ENCODE measurements at places on chromosomes 2 and 18. TPM values are rescaled to one million over a fixed set of nuclear protein-coding genes. Genes with fewer than 3 reads are reported as not detected.

Gene ANKRD62
- not detected for total RNA-seq

Gene PSMG2
- total RNA-seq, result 72.8 TPM

Gene NEB
- 0.07 TPM for total RNA-seq

Gene MSTN
- not detected for total RNA-seq

Gene PKDCC
- 0.78 TPM for total RNA-seq

Gene COPS9
- total RNA-seq, result 263 TPM

Gene RIT2
- not detected for total RNA-seq

Gene FTCDNL1
- 0.09 TPM for total RNA-seq

Gene PIEZO2
- 0.78 TPM for total RNA-seq

Gene CPSF3
- total RNA-seq, result 51.8 TPM

Gene TNS1
- total RNA-seq, result 4.3 TPM

Gene UGT1A5
- 3.2 TPM for total RNA-seq

Gene SERPINB13
- 44.9 TPM for total RNA-seq

Gene DPYSL5
- total RNA-seq, result not detected

Gene KANSL3
- 18.1 TPM for total RNA-seq

Gene REG1B
- not detected for total RNA-seq

Gene TUBA4B
- not detected for total RNA-seq

Gene CFAP65
- not detected for total RNA-seq

Gene SPC25
- 6.8 TPM for total RNA-seq

All from airway epithelial cell (primary cell).